ENCODE measurements at places on chromosomes 13 and 19.

DNA sequence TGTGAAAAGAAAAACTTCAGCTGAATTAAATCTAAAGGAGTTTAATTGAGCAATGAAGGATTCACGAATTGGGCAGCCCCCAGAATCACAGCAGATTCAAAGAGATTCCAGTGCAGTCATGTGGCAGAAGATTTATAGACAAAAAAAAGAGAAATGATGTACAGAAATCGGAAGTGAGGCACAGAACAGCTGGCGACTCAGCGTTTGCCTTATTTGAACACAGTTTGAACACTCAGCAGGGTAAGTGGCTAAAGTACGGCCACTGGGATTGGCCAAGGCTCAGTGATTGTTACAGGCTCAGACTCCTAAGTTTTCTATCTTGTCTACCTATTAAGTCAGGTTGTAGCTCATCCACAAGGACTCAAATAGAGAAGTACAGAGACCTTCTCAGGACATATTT is 11.6 kb upstream of the CFAP97D2 start:
- no peak for DNase-seq

GRCh38 chr19:15550929-15551292 is 42.6 kb downstream of the CYP4F22 start:
- peak; percentile 55 for DNase-seq

DNA sequence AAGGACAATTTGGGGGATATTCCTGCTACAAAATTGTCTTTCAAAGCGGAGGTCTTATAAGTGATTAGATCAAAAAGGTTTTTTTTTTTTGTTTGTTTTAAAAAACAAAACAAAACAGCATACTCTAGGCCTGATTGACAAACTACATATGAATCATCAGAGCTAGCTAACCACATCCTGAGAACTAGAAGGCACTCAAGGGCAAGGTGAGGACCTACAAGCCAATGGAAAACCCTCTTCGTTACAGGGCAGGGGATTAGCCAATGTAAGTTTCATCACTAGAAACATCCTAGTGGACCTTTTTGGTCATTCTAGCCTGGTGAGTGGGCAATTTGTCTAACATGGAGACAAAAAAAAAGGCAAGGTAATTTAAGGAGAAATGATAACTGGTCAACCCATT is 428.6 kb downstream of the RFC3 start:
- no peak for DNase-seq

GRCh38 chr13:20721454-20722357 is 18.2 kb downstream of the IL17D start:
- no peak for DNase-seq

DNA sequence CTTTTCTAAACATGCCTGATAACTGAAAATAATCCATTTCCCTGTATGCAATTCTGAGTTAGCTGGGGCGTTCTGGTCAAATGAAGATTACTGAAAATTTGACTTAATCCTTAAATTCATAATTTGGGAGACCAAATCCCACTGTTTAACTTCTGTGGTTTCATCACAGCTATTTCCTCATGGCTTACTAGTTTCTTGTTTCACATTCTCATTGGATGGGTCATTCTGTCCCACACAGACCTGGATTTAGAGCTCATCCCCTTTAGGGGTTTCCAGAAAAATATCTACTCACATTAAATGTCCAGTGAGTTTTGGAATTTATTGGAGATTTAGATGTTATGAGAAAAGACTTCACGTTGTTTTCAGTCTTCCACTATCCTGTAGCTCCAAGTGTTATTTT is 709.3 kb upstream of the KLHL1 start:
- no peak for DNase-seq

- no peak for DNase-seq
These were observed 19.4 kb upstream of the PSG2 start for GRCh38 chr19:43101950-43102349.

DNA sequence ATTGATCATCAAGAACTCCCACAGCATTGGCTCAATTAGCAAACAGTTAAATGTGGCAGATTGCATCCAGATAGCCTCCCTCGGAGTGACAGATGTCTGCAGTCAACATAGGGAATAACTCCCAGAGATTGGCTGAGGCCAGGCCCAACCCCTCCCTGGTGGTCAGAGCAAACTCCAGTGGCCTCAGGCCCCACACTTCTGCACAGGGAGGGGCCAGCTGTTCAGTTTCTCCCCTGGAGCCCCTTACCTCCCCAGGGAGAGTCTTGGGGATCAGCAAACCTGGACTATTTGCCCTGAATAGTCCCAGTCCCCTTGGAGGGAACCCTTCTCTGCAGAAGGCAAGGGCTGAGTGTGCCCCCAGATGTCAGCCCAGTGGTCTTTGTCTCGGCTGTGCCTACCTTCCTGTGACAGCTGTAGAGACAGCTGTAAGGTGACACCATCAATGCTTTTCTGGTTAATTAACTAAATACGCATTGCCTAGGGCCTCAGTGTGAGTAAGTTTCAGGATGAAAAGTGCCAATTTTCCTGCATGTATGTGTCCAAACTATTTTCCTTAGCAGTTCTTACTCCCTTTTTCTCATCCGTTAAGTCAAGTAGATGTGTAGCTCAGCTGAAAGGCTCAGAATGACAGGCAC is 102.7 kb upstream of the UQCRFS1 start:
- no peak for DNase-seq

DNA sequence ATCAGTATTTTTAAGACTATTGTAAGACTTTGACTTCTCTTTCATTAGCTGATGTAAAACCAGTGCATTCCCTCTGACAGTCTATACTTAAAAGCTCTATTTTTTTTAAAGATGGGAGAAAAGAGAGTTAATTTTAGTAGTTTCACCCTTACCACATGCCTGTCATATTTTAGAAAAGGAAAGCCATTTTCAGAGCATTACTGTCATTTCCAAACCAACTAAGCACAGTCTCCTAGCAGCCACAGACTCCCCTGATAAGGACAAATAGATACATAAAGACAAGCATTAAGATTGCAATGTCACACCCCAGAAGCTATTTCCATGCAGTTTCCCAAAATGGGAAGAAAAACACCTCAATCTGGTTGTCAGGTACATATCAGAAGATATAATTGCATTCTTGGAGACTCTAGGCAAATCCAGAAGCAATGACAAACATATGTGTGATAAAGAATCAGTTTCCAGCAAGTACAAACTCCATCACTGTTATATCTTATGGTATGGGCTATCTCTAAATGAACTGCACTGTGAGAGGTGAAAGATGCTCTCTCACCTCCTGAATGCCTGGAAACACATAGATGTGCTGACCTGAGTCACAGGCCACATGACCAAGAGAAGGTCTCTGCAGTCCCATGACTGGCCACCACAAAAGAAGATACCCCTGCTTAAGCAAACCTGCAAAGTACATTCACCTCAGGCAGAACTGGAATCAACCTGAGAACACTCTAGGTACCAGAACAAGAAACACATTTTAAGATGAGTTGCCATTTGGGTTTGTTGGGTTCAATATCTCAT is 303.3 kb downstream of the POU4F1 start:
- no peak for DNase-seq

DNA sequence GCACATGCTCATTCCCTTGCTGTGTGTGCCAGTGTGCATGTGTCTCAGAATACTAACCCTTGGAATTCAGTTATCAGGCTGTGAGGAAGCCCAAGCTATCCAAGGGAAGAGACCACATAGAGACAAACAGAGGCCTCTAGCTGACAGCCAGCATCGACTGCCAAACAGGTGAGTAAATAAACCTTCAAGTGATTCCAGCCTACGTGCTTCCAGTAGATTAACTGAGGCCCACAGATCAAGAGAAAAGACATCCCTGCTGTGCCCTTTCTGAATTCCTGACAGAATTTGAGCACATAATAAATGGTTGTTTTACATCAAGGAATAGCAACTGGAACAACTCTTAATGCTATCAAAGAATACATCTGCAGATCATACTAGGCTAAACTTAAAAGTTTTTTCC is 17.5 kb downstream of the ZC3H13 start:
- DNase-seq = no peak

DNA sequence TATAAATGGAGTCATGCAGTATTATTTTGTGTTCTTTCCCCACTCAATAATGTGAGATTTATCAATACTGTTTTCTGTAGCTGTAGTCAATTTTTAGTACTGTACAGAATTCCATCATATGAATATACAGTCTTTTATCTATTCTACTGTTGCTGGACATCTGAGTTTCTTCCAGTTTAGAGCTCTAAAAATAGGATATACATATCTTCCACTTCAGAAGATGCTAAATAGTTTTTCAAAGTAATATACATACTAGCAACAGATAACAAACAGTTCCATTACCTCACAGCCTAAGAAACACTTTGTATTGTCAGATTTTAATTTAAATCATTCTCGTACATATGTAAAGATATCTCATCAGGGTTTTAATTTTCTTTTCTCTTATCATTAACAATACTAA is 149.6 kb downstream of the UGGT2 start:
- DNase-seq = no peak

DNA sequence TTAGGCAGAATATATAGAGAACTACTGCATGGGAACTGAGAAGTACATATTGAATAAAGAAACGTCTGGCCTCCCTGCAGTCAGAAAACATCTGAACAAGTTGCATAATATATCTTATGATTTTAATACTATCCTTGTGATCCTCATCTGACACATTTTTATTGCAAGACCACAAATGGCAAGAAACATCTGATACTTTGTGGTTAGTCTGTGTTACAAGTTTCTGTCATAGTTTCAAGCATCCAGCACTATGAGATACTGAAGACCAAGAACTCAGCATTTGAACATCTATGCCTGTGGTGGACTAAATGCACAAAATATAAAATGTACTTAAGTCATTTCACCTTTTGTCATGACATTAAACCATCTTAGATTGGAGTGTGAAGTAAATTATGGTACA is 1175.8 kb upstream of the MIR17HG start:
- no peak for DNase-seq

- no peak for DNase-seq
These were observed 14.9 kb downstream of the VAV1 start for GRCh38 chr19:6787393-6787792.

DNA sequence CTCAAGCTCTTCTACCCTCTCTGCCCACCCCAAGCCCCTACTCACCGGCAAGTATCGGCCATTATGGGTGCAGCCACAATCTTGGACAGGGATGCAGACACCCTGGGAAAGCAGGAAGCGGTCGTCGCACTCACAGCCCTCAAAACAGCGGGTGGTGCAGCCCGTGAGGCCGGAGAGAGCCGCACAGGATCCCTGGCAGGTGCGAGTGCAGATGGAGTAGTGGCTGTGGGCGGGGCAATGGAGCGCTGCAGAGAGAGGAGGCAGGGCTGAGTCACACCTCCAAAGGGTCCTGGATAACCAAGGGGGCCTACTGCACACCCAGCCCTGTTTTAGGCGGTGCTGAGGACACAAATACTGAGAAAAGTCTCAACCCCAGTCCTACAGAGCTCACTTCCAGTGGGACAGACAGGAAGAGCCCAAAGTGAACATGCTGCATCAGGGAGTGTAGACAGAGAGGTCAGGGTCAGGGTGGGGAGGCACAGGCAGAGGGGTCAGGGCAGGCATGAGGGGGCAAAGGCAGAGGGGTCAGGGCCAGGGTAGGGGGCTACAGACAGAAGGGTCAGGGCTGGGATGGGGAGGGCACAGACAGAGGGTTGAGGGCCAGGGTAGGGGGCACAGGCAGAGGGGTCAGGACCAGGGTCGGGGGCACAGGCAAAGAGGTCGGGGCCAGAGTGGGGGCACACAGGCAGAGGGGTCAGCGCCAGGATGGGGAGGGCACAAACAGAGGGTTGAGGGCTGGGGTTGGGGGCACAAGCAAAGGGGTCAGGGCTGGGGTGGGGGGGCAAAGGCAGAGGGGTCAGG is 24.2 kb upstream of the FBL start:
- DNase-seq = no peak

DNA sequence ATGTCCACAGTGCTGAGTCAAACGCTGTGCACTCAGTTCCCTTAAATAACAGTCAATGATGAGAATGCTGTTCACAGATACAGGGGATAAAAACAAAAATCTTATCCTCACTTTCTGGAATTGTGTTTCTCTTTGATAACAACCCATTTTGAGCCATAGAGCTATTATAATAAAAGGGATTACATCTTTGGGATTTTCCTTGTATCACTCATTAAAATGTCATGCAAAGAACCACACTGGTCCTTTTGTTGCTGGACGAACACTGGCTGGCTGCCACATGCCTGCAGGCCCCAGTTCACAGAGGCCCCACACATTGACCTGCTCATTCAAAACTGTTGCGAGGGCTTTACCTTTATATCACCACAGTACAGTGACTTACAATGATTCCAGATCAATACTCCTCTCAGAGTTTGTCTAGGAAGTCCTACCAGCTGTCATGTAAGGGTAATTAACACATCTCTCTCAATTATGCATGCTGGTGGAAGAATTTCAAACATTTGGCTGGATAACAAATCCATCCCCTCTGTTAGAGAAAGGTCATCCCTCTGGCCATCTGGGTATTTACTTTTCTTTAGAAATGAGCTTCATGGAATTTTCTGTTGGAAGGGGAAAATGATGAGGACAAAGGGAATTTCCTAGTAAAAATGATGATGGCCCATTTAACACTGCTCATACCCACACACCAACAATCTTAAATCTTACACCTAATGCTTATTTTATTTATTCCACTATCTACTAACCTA is 85.9 kb downstream of the MBNL2 start:
- no peak for DNase-seq

- DNase-seq = no peak
These were observed 2859.0 kb upstream of the PCDH20 start for GRCh38 chr13:64274481-64275217.

DNA sequence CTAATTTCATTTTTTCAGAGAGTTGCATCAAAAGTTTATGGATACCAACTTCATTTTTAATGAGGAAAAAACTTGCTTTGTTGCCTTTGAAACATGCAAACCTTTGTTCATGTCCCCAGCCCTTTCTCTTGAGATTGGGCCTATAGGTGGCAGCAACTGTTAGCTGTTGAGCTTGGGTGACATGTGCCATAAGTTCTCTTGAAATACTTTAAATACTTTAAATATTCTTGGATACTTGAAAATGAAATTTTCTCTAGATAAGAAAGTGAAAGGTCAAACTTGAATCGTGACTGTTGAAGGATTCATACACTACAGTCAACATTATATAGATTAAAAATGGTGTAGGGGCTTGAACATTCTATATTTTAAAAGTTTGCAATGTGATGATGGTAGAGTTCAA is 294.9 kb downstream of the NDFIP2 start:
- DNase-seq = peak; percentile 9

- no peak for DNase-seq
These were observed 82.5 kb upstream of the GPR183 start for GRCh38 chr13:99389520-99390304.

GRCh38 chr13:107842562-107843180 is 372.7 kb downstream of the LIG4 start:
- no peak for DNase-seq

All from CD4-positive, alpha-beta T cell (primary cell).